Left ventricle myocardium inferior (tissue), 1 donor: ENCODE measurements at places on chromosomes 13 and 19. TPM values are rescaled to one million over a fixed set of nuclear protein-coding genes. Genes with fewer than 3 reads are reported as not detected.

The ITGBL1 gene
- total RNA-seq, result 2.2 TPM

DNA sequence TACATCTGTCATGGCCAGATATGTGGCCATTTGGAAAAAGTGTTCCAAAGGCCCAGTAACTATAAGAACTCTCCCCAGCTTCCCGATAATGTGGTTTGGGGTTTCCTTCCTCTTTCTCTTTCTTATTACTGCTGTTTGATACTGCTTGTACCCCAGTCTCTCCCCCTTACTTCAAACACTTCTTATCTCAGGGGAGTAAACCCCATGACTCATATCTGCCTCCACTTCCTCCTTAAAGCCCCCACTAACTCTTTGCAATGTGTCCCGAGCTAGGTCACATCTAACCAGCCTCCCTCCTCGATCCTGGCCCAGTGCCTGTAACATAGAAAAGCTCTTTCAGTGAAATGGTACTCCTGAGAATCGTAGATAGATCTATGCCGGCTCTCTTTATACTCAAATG, 82.4 kb upstream of the STARD13 start:
- DNase-seq, result no peak

The TGFBR3L gene
- 8.2 TPM for total RNA-seq

DNA sequence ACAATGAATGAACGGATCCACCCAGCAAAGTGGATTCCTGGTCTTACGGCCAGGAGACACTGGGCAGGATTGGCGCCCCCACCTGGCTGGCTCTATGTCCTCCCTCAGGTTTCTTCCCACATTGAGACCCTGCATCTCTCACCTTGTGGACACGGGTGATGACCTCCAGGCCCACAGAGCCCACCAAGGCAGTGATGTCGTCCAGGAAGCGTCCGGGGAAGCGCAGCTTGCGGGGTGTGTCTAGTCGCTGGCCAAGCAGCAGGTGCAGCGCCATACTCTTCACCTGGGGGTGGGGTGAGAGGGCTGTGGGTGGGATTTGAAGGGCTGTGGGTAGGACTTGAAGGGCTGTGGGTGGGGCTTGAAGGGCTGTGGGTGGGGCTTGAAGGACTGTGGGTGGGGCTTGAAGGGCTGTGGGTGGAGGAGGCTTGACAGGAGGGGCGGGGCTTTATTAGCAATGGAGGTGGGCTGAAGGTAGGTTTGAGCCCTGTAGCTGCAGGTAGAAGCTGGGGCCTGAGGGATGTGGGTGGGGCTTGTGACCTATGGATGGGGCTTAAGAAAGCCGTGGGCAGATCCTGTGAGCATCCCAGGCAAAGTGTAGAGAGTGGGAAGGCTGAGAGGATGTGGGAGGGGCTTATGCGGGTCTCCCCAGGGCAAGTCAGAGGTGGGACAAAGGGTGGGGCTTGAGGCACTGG, 12.1 kb upstream of the ANGPTL8 start:
- no peak for DNase-seq

The OLFM2 gene
- total RNA-seq, result 1.7 TPM

- no peak for DNase-seq
Observed at GRCh38 chr19:39701291-39701690, 3.0 kb upstream of the LGALS14 start.

DNA sequence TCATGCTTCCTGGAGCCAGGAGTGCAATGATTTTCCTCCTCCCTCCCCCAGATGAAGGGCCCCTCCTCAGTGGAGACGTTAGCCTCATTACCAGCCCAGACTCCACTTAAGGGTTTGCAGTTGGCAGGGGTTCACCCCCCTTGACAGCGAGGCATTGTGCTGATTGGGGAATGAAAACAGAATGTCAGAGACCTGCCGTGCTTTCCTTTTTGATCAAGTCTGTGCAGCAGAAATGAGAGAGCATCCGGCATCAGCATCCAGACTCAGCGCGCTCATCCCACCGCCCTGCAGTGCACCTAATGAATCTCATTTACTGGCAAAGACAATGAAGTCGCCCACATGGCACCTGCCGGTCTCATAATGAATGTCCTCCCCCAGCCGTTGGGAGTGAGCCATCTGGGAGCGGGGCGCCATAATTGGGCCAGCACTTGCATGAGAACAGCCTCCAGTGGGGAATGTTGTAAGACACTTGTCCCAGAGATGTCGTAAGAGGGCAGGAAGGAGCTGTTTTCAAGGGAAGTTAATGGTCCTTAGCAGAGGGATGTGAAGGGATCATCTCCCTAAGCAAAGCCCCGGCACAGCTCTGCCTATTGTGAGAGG, 98.3 kb upstream of the UQCRFS1 start:
- no peak for DNase-seq

DNA sequence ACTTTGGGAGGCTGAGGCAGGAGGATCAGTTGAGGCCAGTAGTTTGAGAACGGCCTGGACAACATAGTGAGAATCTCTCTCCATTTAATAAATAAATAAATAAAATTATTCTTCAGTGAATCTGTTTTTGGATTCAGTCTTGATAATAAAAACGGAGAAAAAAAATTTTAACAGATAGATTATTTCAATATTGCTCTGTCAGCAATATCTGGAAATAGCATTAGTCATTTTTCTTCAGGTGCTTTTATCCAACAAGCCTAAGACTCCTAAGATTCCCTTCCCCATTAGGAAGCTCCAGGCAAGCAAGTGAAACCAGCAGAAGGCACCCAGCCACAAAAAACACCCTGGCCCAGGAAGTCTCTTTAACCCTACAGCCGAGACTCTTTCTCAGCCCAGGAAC, 21.3 kb upstream of the LPAR6 start:
- no peak for DNase-seq

DNA sequence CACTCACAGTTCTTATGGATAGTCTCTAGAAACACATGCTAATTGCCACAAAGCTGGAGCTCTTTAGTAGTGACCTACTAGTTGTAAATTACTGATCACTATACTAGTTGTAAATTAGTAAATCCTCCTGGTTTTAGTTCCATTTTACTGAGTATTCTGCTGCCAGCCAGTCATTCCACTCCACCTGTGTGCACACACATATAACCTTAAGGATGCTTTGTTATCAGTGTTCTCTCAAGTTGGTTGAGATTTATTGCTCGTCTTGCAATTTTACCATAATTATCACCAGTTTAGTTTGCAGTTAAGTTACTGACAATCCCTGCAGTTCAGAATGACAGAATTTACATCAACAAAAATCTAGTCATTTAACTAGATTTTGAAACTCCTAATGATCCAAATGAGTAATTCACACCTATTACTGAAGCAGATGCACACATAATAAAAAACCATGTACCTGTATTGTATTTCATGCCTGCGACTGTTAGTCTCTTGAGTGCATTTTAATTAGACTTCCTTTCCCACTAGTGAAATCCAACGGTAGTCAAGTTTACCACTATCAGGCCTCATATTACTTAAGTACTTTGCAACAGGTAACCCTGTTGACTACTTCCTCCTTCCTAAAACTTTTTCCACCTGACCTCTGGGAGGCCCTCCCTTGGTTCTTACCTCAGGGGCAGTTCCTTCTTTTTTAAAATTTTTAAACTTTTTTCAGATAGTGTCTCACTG, 7.6 kb downstream of the TPT1 start:
- DNase-seq, result no peak

The ZNF177 gene
- total RNA-seq, result 3.5 TPM

DNA sequence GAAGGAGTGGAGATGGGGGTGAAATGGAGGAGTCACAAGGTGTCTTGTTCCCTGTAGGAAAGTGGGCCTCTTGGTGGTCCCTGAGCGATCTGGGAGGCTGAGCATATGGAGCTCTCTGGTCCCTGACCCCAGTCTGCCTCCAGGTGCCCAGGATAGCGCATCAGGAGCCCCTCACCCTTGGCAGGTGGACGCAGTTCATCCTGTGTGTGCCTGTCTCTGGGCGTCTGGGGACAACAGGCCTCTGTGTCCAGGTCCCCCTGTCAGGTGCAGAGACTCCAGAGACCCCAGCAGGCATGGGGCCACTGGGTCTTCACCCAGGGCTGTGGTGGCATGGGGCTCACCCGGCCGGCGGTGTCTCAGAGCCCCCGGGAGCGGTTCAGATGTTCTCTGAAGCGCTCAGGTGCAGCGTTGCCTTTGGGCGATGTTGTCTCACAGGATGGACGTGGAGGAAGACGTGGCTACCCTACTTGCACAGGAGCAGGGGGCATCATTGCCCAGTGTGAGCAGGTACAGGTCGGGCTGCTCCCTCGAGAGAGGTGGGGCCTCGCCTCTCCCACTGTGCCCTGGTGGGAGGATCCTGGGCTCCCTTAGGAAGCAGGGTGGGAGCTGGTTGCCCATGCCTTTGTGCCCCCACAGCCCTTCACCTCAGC, 58.1 kb upstream of the TPM4 start:
- DNase-seq, result no peak

DNA sequence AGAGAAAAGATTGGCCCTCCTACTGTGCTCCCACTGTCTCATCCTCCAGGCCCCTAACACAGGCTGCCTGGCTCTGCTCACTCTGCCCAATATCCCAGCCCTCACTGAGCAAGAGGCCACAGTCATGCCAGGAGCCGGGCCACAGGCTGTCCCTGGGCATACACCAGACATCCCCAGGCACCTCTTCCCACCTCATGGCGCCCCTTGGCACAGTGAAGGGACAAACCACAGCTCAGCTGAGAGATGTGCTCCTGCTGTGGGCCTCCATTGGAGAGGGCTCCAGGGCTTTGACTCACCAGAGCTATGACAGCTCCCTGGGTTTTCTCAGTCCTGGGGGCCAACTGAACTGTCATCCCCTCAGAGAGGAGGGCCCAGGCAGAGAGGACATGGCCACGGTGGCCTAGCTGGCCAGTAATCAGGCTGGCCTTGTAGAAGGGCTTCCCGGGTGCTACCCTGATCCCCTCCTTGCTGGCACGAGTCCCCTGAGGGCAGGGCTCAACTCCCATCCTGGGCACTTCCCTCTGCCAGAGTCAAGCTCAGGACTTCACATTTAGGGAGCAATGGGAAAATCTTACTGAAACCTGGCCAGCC, 220.9 kb downstream of the TUBA3C start:
- DNase-seq, result no peak

GRCh38 chr19:13110099-13110610, 6.4 kb downstream of the TRMT1 start:
- DNase-seq, result no peak
